Ovary (tissue), 10 donors: ENCODE measurements at places on chromosomes 1 and 21. TPM values are rescaled to one million over a fixed set of nuclear protein-coding genes. Genes with fewer than 3 reads are reported as not detected.

Gene ANKRD34A
- 4.4 TPM for total RNA-seq

Gene FMO2
- total RNA-seq = 5.4 TPM

Gene ADGRL4
- total RNA-seq = 6.1 TPM

Gene LDLRAD1
- 0.48 TPM for total RNA-seq

Gene IL19
- not detected for total RNA-seq

Gene MEGF6
- total RNA-seq = 117 TPM

Gene CCDC185
- not detected for total RNA-seq

Gene PTPRF
- 26.3 TPM for total RNA-seq

Gene MAP3K21
- 1.7 TPM for total RNA-seq

Gene KIF2C
- total RNA-seq = 0.53 TPM

Gene LENEP
- total RNA-seq = not detected

Gene TRIM46
- 0.80 TPM for total RNA-seq
